ENCODE measurements at places on chromosomes 12 and 14.

DNA sequence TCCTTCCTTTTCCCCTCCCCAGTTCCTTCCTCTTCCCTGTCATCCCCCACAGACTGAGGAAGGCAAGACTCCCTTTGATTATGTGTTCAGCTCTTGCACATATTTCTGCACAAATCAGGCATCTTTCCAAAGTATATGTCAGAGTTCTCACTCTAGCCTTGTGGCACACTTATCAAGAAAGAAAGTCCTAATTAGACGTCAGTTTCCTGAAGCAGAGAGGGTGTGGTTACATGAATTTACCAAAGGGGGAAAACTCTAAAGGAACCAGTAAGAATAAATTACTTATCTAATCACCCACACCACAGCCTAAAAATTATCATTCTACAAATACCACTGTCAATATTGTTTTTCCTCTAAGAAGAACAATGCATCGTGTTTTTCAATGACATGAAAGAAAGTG lies 120.7 kb upstream of the GRIP1 start:
- DNase-seq = no peak

- no peak for DNase-seq
Measured at GRCh38 chr14:76900682-76901081, 74.5 kb downstream of the LRRC74A start.

DNA sequence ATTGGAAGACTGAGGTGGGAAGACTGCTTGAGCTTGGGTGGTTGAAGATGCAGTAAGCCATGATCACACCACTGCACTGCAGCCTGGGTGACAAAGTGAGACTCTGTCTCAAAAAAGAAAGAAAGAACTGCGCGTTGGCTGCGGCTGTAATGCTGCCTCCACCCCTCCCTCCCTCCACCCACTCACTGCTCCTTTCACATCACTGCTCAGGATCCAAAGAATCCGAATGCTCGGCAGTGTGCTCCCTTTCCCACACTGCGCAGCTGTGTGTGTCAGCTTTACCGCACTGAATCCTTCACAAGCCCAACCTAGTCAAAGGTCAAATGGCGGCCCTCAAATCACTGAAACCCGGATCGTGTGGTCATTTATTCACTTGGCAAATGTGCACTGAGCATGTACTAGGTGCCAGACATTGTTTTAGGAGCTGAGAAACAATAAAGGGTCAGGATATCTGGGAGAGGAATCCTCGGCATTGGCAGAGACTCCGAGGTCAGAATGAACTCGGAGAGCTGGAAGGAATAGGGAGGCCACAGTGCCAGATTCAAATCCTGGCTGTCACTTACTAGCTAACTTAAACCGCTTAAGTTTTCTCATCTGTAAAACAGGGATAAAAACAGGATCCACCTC lies 11.5 kb upstream of the TDRD9 start:
- DNase-seq = no peak

- no peak for DNase-seq
Measured at GRCh38 chr14:29674566-29675285, 252.9 kb downstream of the PRKD1 start.

DNA sequence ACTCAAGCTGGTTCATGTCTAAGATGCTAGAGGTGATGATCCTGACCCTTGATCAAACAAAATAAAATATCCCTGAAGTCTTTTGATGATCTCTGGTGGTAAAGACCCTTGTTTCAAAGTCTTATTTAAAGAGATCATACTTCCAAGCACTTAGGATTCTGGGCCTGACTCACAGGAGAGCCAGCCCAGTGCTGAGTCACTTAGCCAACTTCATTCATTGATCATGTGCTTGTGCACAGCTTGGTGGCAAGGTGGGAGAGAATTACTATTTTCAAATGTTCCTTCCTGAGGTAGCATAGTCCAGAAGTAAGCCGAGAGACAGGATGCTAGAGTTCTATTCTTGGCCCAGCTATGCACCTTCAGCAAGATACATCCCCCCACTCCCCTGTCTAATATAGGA lies 40.6 kb downstream of the SCN8A start:
- DNase-seq = no peak
